NK-92 treated with Interleukin-12 subunit alpha and Interleukin-12 subunit beta, amount 100 ng/mL, for 24 hours (cell line): ENCODE measurements at places on chromosomes 13 and 19.

DNA sequence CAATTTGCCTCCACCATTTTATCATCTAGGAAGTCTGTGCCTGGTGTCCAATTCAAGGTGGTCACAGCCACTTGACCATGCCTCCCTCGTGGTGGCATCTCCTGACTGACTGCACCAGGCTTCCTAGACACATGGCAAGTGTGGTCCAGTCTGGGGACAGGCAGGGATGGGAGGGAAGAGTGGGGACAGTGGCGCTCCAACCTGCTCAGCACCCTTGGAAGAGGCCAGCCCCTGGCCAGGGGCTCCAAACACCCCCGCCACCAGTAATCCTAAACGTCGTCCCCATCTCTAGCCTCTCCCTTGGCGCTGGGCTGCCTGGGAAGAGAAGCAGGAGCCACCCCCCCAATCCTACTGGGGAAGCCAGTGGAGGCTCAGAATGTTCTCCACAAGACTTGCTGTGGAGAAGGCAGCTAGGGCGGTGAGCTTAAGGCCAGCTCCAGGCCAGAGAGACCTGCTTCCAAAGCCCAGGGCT lies 2.7 kb downstream of the RPL36 start:
- no peak for DNase-seq

- DNase-seq, result no peak
Observed at GRCh38 chr19:14371301-14371821, 9.9 kb upstream of the ADGRE5 start.

DNA sequence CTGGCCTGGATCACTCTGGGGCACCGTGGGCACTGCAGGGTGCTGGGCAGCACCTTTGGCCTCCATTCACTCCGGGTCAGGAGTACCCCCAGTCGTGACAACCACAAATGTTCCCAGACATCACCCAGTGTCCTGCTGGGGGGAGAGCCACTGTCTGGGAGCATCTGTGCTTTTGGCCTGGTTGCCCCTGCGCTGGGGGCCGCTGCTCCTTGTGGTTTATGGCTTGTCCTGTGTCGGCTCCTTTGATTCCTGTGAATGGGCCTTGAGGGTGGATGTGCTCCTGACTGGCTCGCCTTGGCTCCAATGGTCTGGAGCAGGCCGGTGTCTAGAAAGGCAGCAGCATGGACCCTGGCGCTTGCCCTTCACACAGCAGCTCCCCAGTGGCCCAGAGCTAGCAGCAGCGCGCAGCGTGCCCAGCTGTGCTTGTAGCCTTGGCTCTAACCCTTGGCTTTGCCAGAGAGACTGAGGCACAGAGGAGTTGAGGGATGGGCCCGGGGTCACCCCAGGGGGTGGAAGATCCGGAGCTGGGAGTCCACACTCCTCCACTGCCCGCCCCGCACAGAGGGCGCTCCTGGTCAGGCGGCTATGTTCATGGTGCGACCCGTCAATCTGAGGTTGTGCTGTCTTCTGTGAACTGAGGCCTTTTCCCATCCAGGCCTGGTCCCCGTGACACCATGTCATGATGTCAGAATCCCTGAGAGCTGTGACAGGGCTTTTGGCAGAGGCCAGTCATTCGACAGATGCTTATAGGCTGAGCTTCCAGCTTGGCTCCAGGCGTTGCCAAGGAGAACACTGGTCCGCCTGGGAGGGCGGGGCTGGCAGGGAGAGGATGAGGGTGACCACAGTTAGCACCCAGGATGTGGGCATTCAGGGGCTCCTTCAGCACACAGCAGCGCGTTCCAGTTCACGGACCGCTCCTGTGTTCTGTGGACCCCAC lies 4.1 kb downstream of the DAZAP1 start:
- no peak for DNase-seq

DNA sequence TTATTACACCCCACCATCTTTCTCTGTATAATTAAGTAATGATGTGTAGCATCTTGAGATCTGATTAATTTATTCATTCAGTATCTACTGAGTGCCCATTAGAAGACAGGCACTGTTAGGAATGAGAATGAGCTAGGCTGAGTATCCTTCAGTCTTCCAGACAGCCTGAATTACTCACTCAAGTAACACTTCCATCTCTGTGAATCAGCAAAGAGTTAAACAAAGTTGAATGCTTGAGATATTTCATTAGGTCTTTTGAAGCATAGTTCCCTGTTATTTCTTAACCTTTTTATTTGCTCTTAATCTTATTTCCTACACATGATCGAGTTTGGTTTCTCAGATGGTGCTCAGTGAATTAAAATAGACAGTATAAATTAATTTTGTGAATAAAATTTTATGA lies 413.7 kb downstream of the DCT start:
- no peak for DNase-seq

GRCh38 chr13:59172076-59172475 lies 991.7 kb downstream of the DIAPH3 start:
- no peak for DNase-seq

DNA sequence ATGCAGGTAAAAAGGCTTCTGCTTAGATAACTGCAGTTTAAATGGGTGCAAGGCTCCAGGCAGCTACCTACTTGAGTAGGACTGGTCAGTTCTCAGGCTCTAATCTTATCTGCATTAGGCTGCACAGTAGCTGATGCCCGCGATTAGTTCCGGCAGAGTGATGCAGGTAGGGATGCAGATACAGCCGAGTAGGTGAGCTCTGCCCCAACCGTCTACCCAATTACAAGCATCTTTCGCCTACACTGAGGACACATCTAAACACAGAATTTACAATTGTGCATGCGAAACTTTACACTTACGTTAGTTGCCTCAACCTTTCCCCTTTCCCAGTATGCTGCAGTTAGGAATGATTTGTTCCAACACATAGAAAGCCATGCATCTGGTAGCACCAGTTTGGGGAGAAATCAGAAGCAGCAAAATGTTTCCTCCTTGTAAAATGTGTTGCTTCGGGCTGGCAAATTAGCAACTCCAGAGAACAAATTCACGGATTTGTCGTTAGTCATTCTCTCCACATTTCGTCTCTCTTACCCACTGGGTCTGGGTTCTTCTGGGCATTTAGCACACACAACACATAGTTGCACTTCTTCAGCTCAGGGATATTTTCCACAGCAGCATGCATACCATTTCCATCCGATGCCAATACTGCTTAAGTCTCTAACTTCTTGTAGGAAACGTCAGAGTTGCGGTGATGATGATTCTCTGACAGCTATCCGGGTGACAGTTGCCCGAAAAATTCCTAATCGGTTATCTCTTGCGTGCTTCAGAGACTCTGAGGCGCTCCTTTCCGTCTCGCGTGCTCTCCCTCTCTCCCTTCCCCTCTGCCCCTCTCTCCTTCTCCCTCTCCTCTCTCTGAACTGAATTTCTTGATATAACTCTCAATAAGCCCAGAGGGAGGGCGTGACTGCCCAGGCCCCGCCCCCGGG lies at the start of gene PCDH9:
Gene PCDH9, minus strand, starts transcription at position 856 of the 923 bp plus-strand sequence. CDS start 1,896 bp downstream, outside the sequence.
- no peak for DNase-seq

DNA sequence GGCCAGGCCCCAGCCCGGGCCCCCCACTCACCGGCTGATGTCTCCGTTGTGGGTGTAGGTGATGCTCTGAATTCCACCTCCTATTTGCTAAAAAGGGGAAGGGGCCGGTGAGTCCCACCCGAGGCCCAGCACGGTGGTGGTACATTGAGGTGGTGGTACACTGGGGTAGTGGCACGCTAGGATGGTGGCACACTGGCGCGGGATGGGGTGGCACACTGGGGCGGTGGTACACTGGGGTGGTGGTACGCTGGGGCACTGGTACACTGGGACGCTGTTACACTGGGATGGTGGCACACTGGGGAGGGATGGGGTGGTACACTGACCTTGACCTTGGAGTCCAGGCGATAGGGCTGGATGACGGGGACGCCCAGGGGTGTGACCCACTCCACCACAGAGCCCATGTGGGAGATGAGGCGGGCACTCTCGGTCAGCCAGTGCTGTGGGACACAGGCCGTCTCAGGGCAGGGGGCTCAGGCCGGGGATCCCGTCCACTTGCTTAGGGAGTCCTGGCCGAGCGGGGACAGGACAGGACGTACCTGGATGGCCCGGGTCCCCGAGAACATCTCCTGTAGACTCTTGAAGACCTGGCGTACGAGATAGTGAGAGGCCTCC lies 14.6 kb downstream of the POLRMT start:
- DNase-seq, result no peak

- DNase-seq, result no peak
Observed at GRCh38 chr19:47494211-47494547, 10.2 kb upstream of the KPTN start.

GRCh38 chr13:23788459-23788858 lies 100.7 kb downstream of the MIPEP start:
- no peak for DNase-seq

DNA sequence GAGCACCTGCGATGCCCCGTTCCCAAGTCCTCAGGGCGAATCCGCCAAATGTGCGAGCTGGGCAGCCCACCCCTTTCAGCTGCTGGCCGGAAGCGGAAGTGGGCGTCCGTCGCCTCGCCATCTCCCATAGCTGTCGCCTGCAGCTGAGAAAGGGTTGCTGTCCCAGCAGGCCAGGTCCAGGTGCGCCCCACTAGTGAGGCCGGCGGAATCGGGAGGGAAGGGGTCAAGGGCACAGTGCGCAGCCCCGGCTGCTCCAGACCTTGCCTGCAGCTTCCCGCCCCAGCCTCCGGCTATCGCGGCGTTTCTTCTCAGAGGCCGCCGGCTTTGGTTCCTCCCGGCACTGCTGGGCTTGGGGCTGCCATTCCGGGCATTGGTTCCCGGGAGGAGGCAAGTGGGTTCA lies at the start of gene ZNF177:
Gene ZNF177, plus strand, starts transcription at position 109 of the 400 bp plus-strand sequence. CDS start 15,299 bp downstream, outside the sequence.
- no peak for DNase-seq

GRCh38 chr19:15177269-15178116 lies 23.3 kb downstream of the NOTCH3 start:
- peak; percentile 42 for DNase-seq

DNA sequence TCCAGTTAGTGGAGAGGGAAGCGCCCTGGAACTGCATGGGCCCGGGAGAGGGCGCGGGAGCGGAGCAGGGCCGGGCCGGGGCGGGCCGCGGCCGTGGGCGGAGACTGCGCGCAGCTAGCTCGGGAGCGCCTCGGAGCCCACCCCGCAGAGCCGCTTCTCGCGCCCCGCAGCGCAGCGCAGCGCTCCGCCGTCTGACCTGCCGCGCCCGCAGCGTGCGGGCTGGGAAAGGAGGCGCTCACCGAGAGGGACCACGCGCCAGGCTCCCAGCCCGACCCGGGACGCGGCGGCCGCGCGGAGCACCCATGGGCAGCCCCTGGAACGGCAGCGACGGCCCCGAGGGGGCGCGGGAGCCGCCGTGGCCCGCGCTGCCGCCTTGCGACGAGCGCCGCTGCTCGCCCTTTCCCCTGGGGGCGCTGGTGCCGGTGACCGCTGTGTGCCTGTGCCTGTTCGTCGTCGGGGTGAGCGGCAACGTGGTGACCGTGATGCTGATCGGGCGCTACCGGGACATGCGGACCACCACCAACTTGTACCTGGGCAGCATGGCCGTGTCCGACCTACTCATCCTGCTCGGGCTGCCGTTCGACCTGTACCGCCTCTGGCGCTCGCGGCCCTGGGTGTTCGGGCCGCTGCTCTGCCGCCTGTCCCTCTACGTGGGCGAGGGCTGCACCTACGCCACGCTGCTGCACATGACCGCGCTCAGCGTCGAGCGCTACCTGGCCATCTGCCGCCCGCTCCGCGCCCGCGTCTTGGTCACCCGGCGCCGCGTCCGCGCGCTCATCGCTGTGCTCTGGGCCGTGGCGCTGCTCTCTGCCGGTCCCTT lies at the start of gene MLNR:
Gene MLNR, plus strand, starts transcription at position 303 of the 820 bp plus-strand sequence. Its CDS starts 0 bp downstream, at position 303.
- no peak for DNase-seq

DNA sequence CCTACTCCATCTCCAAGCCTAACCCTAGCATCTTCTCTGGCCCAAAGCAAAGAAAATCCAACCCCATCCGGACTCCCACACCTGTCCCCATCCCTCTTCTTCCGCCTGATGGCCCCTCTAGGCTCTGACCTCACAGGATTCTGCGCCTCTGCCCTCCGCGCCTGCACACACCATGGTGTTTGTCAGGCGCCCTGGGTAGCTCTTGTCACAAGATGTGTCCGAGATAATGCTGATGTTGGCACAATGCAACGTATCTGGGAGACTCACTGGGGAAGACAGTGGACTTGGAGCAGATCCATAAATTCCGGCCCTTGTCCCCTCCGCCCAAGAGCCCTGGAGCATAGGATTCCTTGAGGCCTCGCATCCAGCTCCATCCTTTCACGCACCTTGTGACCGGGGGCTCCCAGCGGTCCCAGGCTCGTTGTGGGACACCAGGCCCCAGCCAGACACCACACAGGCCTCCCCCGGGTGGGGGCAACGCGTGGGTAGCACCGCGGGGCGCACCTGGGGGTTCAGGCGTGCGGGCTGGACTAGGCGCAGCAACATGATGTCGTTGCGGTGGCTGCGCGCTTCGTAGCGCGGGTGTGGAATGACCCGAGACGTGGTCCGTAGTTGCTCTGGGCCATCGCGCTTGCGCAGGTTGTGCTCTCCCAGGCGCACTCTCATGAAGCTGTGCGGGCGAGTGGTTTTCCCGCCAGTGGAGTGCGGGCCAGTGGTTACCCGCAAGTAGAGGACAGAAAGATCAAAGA lies 3.1 kb upstream of the KLK1 start:
- DNase-seq, result no peak

- DNase-seq, result no peak
Observed at GRCh38 chr13:39132286-39133230, 94.3 kb downstream of the NHLRC3 start.

DNA sequence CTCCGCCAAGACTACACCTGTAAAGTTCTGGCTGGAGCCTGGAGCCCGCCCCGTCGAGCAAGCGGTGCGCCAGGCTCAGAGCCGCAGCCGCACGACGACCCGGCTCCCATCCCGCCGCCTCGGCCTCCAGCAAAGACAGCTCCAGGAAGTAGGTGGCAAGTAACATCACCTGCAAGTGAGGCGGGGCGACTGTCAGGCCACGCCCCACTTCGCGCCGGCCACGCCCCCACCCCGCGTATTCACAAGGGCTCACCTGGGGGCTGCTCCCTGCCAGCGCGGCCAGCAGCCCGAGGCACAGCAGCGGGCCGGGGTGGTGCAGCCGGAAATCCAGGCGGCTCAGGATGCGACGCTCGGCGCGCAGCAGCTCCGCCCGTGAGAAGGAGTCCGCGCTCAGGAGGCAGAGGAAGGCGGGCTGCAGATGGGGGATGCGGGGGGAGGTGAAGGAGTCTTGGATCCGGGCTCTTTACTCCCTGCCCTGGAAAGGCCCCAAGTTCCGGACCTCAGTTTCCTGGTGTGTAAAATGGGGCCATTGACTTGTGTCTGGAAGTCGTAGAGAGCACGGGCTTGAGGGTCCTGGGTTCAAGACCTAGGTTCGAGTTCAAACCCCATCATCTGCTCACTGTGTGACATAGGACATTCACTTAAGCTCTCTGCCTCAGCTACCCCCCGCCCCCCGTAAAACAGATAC lies 3.2 kb downstream of the CCNP start:
- no peak for DNase-seq

- DNase-seq, result no peak
Observed at GRCh38 chr13:41658057-41658661, 200.8 kb downstream of the RGCC start.

- DNase-seq, result no peak
Observed at GRCh38 chr19:588093-588740, 1.5 kb upstream of the HCN2 start.

GRCh38 chr13:43545317-43545874 lies 241.4 kb downstream of the ENOX1 start:
- no peak for DNase-seq

GRCh38 chr13:93341517-93341916 lies 114.9 kb downstream of the GPC6 start:
- DNase-seq, result no peak
